Kidney glomerular epithelial cell (primary cell): ENCODE measurements at places on chromosomes 16 and 17.
A peak's percentile ranks its signal among the peaks of the same experiment; 100 is the strongest.

DNA sequence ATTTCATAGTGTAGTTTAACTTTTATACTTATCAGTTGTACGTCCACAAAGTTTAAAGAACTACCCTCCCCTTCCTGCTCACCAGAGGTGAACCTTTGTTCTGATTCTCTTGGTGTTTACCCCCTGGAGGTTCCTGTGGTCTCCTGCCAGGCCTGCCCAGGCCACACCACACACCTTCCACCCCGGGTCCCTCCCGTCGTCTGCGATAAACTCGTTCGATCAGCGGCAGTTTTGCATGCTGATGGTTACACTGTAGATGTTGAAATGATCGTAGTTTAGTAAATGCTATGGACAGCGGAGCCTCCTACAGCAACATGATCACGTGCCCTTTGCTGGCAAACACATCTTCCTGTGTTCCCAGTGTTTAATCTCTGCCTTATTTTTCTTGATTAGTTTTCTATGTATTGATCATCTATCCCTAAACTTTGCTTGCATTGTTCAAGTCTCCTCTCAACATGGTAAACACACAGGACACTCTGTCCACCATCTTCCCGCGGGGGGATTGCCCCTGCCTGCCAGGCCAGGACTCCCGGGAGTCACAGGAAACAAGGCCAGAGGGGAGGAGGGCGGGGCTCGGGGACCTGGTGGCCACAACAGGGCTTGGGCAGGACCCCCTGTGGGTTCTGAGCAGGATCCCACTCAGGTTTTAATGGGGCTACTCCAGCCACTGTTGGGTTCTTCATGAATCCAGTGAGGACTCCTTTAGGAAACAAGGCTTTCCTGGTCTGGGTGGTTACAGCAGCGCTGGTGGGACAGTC, 2.8 kb upstream of the ACSF3 start:
- DNase-seq: no peak

GRCh38 chr17:32933881-32934280, 5.9 kb downstream of the TMEM98 start:
- no peak for DNase-seq

DNA sequence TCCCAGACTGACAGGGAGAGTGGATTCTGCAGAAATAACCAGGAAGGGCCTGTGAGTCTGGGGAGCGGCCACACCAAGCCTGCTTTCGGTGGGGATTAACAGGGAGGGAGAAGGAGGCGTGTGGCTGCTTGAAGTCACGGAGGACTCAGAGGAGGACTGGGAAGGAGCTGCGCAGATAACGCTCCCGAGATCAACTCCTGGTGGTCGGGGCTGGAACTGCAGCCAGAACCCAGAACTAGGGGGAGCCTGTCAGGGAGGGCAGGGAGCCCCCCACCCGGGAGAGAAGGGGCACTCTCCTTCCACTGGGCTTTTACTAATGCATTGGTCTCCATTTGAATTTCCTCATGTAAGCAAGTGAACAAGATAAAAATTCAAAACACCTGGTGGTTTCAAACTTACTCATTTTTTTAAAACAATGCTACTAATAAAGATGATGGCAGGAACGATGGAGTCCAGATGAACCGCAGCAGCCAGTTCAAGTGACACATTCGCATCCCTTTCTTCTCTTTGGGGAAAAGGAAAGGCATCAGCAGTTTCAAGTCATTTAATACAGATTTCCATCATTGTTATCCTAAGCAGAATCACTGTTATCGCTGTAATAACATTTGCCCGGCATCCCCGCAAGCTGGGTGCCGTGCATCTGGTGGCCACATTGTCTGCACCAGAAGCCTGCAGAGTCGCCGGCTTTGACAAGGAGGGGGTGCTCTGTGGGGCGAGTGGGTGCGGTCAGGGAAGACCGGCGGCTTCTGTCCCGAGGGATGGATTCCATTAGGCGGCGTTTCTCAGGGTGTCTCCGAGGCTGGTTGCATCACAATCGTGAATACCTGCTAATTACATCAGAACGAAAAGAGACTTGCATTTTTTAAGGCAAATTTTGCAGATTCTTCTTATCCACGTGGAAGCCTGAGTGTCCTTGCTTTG, 183.0 kb downstream of the FOXL1 start:
- no peak for DNase-seq

- no peak for DNase-seq
Measured at GRCh38 chr16:66701026-66701425, 4.5 kb upstream of the CMTM4 start.

GRCh38 chr17:11404431-11405276, 163.6 kb downstream of the SHISA6 start:
- no peak for DNase-seq

DNA sequence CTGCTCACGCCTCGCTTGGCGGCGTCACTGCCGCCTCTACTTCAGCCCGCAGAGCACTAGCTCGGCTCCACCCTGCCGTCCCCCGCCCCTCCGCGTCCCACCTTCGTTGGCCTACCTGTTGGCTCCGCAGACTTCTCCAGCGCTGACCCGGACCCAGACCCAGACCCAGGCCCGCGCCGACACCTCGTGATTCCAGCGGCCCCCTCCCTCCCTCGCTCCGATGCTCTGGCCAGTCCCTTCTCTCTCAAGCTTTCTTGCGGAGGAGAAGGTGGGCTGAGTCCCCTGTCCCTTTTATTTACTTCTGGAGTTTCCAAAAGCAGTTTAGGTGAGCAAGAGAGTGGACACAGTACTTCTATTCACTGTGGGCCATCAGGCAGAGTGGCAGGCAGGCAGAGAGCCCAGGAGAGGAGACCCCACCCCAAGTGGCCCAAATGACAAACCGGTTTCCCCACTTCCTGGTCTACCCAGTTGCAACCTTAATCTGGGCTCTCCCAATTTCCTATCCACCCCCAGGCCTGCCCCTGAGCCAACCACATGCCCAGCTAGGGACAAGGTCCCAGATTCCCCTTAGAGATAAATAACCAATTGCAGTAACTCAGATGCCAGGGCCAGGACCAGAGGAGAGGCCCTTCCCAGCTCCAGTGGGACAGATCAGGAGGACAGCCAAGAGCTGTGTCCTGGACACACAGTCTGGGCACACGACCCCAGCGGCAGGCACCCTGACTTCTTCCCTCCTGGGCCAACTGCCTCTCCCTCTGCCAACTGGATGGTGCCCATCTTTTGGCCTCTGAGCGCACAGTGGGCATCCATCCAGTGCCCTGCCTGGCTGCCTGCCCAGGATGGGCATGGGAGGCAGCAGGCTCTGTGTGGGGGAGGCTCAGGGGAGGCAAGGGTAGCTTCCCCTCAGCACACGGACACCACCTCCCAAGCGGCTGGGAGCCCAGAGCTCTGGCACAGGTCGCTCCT, 1.2 kb upstream of the SRCIN1 start:
- DNase-seq: no peak

DNA sequence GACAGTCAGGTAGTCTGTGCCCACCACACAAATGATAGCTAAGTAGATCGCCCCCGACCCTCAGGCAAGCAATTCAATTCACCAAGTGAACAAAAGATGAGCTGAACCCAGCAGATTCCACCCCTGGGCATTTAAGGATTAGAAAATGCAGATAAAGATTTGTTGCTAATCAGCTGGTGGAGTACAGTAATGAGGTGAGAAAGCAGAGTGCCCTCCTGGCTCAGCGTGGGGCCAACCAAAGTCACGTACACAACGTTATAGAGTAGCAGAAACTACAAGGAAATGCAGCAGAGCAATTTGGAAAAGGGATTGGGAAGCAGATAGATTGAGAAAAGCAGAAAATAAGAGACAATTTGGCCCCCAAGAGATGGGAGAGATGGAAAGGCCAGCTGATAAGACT, 91.2 kb downstream of the SOX9 start:
- DNase-seq: no peak

- peak; percentile 86 for DNase-seq
Measured at GRCh38 chr17:43418441-43419374, 19.9 kb downstream of the ARL4D start.

DNA sequence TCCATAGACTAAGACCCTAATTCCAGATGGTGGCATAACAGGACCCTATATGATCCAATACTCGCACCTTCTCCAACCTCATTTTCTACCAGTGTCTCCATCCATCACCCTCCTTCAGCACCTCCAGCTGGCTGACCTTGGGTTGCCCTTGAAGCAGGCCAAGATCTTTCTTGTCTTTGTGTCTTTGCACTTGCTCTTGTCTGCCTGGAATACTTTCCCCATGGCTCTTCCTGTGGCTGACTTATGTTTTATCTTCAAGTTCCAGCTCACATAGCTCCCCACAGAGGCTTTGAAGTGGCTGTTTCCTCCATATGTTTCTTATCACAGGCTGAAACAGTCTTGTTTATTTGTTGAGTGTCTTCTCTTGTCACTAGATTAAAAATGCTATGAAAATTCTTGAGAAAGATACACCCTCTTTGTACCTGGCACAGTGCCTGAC, 29.6 kb upstream of the MMD start:
- DNase-seq: no peak

DNA sequence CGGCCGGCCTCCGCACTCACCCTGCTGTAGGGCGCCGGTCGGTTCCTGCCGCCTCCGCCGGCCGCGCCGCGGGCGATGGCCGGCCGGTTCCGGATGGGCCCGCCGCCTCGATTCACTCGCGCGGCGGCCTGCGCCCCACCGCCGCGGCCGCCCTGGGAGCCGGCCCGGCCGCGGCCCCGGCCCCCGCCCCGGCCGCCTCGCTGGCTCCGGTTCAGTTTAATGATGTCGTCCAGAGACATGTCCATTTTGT, 158 bp downstream of the ALYREF start:
- DNase-seq: no peak

DNA sequence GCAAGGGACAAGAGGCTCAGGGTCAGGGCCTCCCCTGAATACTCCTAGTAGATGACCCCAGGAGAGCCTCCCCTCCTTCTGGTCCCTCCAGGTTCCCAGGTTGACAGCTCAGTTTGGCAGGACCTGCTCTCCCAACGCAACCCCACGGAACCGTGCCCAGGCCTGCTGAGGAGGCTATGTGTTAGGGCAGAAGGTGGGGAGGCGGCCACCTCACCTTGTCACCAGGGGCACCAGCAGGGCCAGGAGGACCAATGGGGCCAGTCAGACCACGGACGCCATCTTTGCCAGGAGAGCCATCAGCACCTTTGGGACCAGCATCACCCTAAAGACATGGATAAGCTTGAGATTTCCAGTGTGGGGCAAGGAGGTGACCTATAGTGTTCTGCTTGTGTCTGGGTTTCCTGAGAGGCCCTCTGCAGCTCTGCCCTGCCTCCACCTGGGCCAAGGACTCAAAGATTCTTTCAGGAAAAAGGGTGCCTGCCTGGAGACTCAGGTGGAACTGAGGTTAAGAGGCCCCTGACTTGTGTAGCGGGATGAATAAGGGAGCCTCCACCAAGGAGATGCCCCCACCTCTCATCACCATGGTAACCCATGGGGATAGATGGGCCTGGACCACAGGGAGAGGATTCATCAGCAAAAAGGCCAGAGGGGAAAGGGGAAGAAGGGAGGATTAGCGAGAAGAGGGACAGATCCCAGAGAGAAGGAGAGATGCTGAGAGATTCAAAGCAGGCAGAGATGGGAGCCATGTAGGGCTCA, 10.7 kb downstream of the COL1A1 start:
- no peak for DNase-seq

DNA sequence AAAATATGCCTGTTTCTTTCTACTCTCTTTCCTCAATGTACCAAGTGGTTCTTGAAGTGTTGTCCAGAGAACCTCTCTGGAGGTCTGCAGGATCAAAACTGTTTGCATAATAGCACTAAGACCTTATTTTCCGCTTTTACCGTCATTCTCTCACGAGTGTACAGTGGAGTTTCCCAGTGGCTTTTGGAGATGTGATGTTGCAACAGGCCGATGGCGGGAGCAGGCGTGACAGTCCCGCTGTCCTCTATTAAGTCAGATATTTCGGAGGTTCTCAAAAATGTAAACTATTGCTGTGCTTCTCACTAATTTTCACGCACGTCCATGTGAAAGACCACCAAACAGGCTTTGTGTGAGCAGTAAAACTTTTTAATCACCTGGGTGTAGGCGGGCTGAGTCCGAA, 8.3 kb upstream of the GPRC5B start:
- no peak for DNase-seq

DNA sequence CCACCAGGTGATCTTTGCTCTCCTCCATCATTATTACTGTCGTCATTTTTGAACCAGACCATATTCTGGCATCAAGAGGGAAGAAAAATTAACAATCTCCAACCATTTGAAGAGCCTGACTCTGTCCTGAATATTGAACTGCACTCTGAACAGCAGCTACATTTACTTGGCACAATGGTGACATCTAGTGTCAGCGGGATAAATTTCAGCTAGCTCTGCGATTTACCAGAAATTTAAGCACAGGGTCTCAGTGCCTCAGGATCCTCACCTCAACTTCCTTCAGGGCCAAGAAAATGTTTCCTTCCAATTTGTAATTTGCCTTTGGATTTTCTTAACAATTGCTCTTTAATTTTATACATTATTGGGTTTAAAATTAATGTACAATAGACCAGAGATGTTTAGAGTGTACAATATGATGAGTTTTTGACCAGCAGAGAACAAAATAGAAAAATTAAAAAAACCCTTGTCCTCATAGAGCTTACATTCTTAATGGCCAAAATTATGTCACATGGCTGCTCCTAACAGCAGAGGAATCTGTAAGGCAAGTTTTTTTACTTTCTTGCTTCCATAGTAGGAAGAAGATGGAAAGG, 10.7 kb upstream of the ZNF19 start:
- peak; percentile 37 for DNase-seq

DNA sequence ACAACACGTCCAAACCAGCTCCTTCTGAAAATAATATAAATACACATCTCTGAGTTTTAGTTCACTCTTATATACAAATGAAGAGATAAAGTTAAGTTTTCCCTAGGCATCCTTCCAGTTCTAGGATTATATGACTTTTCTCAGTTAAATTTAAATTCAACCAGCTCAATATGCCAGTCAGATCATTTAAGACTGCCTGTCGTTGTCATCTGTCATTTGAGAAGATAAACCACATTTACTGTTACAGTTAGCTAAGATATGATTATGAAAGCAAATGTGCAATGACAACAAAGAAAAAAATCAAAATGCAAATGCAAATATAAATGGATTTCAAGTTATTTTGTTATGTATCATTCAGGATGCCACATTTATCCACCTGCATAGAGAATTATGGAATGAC, 671.7 kb upstream of the GOT2 start:
- no peak for DNase-seq

GRCh38 chr17:77214743-77215142, 74.0 kb downstream of the SEC14L1 start:
- no peak for DNase-seq

DNA sequence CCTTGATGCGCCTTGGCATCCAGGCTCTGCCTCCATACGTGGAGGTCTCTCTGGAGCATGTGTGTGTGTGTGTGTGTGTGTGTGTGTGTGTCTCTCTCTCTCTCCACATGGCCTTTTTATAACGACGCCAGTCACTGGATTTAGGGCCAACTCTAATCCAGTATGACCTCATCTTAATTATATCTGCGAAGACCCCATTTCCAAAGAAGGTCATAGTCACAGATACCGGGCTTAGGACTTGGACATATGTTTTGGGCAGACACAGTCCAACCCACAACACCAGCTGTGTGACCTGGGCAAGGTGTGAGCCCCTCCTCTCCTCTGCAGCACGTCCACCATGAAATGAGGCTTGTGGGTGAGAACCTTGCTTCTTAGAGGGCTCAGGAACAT, 138.4 kb upstream of the PLCG2 start:
- DNase-seq: no peak

- no peak for DNase-seq
Measured at GRCh38 chr16:72875291-72876031, 172.5 kb downstream of the ZFHX3 start.
